ENCODE measurements at places on chromosomes 4 and X.

DNA sequence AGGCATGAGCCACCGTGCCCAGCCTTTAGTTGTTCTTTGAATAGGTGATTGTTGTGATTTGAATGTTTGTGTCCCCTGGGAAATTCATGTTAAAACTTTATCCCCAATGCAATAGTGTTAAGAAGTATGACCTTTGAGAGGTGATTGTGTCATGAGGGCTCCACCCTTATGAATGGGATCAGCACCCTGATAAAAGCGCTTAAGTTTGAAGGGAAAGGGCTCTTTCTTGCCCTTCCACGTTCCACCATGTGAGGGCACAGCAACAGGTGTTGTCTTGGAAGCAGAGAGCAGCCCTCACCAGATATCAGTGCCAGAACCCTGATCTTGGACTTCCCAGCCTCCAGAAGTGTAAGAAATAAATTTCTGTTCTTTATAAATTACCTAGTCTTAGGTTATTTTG is 33.7 kb upstream of the RP2 start:
- no peak for DNase-seq

- no peak for DNase-seq
Observed at GRCh38 chr4:46277165-46277951, 112.6 kb downstream of the GABRA2 start.

DNA sequence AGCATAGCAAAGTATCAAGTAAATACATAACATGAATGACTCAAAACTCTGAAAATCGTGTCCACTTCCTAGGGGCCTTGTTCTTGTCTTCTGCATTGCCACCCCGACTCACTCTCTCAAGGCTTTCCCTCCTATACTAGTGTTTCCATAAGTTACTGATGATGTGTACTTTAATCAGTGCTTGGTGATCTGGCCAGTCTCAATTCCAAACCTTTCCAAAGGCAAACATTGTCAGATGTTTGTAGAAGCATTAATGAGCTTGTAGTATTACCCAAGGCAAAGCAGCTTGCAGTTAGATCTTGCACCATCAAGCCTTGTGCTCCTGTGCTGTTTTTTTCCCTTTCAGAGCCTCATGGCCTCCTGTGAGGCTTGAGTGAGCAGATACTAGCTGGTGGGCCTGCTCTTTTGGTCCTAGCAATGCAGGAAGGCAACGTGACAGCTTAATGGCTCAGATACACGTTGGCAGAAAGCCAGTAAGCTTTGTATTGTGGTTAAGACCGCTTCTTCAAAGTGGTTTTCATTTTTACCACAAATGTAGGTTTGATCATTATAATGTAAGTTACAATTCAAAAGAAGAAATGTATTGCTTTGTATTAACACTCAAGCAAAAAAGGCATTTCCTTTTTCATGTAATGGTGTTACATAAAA is 51.8 kb downstream of the RBPJ start:
- no peak for DNase-seq

DNA sequence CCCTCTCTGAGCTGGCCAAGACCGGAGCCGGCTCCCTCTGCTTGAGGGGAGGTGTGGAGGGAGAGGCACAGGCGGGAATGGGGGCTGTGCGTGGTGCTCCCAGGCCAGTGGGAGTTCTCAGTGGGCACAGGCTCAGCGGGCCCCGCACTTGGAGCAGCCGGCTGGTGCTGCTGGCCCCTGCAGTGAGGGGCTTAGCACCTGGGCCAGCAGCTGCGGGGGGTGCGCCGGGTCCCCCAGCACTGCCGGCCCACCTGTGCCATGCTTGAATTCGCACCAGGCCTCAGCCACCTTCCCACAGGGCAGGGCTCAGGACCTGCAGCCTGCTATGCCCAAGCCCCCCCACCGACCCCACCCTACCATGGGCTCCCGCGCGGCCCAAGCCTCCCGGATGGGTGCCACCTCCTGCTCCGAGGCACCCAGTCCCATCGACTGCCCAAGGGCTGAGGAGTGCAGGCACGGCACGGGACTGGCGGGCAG is 602.5 kb downstream of the KCTD8 start:
- no peak for DNase-seq

DNA sequence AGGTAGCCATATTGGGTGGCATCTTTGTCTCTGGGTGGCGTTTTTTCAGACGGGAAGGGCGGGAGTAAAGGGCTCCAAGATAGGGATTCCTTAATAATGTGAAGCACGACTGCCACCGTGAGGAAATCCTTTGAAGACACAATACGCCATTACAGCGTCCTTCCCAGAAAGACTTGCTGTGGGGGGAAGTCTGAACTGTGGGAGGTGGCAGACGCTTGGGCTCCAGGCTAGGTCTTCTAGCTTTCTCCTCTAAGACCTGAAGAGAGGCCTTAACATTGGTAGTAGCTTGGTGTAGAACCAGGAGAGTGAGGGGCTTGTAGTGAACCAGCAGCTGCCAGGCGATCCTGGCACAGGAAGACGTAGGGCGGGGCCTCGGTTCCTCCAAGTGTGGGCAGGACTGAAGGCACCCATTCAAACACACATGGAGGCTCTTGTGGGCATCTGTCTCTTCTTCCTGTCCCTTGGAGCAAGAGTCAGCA is 197.3 kb downstream of the OR13H1 start:
- no peak for DNase-seq

DNA sequence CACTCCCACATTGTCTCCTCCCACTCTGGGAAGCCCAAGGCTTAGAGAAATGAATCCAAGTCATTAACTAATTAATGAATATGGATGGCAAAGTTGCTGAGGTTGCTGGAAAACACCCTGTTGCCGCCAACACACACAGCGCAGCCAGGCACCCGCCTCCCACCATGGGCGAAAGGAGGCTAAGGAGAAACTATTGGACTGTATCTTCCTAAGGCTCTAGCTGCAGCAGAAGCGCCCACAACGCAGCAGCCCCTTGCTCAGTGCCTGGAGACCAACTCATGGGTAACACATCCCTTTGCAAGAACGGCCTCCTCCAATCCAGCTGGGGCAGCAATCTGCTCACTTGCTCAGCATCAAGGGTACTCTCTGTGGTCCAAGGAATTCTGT is 34.2 kb downstream of the TSC22D3 start:
- no peak for DNase-seq

DNA sequence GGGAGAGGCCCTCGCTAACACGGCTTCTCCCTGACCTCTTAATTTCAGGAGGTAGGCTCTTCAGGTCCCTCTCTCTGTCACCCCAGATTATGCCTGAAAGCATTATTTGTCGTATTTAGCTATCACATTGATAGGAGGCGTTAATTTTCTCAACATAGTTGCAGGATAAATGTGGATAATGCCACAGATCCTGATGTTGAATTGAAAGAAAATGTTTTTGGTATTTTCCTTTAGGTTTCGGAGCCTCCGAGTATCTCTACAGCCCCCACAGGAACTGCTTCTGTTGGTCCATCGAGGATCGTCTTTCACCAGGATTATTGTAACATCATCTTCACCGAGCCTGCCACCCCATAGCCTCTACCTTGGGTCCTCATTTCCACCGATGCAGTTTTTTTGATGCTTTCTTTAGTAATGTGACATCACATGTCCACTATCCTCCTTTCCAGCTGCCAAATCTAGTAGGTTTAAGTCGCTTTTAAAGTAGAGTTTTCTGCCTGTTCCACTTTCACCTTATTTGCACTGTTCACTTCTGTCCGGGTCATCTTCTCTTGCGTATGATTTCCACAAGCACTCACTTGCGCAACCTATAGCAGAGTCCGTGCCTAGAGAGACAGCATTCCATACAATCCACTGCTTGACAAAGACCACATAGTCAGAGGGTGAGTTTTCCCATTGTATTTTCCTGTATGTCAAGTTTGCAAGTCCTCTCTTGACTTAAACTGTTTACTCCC is 665 bp downstream of the TIGD2 start:
- DNase-seq, result no peak

- no peak for DNase-seq
Observed at GRCh38 chr4:23171976-23172375, 479.2 kb downstream of the GBA3 start.

- no peak for DNase-seq
Observed at GRCh38 chr4:36771411-36772153, 473.0 kb upstream of the NWD2 start.

- DNase-seq, result no peak
Observed at GRCh38 chr4:21077967-21078366, 377.7 kb downstream of the PACRGL start.

All from iPS-NIHi11 (cell line).